T-helper 9 cell (primary cell): ENCODE measurements at places on chromosomes 4 and X.
A peak's percentile ranks its signal among the peaks of the same experiment; 100 is the strongest.

- DNase-seq: no peak
These were observed 199.0 kb downstream of the BANK1 start for GRCh38 chr4:101989551-101989950.

- DNase-seq: no peak
These were observed 13.6 kb upstream of the FREM3 start for GRCh38 chr4:143713955-143714625.

DNA sequence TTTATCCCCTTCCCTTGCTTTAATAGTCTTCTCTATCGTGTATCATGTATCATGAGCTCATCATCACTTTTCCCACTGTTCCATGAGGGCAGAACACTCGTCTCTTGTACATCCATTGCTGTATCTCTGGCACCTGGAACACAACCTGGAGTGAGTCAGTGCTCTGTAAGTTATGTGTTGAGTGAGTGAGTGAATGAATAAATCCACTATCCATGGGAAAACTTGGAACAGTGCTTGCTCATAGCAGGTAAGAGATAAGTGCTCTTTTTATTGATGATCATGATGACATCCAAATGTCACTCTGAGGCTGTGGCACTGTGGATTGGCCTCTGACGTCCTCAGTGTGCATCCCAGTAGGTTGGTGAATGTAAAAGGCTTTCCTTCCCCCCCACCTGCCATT is 4.3 kb downstream of the FGFBP1 start:
- DNase-seq: no peak

DNA sequence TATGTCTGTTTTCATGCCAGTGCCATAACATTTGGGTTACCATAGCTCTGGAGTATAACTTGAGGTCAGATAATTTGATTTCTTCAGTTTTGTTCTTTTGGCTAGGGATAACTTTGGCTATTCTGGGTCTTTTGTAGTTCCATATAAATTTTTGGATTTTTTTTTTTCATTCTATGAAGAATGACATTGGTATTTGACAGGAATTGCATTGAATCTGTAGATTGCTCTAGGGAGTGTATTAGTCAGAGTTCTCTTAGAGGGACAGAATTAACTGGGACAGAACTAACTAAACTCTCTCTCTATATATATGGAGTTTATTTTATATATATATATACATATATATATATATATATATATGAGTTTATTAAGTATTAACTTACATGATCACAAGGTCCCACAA is 32.2 kb upstream of the SLIT2 start:
- DNase-seq: no peak

DNA sequence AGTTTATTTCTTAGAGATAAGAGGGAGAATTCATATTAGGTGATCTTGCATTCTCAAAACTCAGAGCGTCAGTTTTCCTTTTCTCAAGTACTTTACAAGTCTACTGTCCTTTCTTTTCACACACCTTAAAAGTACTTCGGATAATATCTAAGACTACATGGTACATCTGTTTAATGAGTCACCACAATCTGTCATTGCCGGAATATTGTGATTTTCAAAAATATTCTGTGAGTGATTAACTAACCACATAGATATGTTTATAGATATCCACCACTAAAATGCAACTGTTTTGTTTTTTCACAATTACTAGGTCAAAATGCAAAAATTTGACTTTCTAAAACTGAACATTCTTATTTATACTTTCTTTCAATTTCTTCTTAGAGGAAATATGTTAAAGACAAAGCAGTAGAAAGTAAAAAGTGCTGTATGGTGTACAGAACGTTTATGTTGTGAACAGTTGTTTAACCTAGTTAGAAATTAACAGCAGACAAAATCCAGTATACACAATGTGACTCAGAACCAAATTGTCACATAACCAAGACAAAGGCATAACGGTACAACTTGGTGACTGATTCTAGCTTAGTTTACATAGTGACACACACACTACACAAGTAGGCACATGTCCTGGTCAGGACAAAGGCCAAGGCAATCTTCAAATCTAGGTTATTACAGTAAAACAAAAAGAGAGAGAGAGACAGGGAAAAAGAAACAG is 482.9 kb downstream of the NAF1 start:
- DNase-seq: no peak

GRCh38 chrX:73855546-73855945 is 292.5 kb downstream of the CHIC1 start:
- peak; percentile 52 for DNase-seq

GRCh38 chr4:83212041-83212851 is 72.4 kb downstream of the COQ2 start:
- DNase-seq: peak; percentile 26

DNA sequence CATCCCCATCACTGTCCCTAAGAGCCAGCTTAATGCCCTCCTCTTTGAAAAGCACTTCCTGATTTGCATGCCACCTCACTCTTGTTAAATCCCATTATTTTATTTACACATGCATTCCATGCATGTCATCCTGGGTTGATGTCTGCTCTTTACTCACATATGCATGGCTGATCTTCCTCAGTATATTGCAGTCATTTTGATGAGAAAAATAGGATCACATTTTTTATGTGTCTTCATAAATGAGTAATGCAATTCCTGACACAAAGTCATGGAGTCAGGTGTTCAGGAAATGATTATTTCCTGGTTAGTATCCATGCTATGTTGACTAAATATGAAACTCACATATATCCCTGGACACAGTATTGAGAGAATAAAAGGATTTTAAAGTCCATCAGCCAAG is 204.7 kb downstream of the SLIT2 start:
- no peak for DNase-seq

- DNase-seq: no peak
These were observed 179.0 kb downstream of the PTTG2 start for GRCh38 chr4:38139187-38139586.

DNA sequence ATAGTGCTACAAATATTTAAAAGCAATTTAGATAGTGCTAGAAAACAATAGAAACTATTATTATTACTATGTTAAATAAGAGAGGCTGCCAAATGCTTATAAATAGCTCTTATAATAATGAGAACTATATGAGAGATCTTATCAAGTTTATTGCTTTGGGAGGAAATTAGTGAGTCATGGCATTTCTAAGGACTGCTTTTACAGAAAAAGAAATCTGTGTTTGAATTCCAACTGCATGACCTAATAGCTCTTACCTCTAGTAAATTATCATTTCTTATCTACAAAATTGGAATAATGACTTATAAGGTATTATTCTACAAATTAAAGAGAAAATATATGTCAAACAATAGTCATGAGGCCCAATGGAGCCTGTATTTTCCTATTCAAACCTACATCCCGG is 177.2 kb downstream of the GABRG1 start:
- no peak for DNase-seq

- DNase-seq: no peak
These were observed 25.7 kb downstream of the TRPC5 start for GRCh38 chrX:112056886-112057285.

DNA sequence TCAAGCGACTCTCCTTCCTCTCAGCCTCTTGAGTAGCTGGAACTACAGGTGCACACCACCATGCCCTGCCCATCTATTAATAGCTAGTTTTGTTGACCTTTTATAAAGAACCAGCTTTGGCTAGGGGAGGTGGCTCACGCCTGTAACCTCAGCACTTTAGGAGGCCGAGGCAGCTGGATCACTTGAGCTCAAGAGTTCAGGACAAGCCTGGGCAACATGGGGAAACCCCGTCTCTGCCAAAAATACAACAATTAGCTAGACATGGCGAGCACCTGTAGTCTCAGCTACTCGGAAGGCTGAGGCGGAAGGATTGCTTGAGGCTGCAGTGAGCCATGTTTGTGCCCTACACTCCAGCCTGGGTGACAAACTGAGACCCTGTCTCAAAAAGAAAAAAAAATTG is 2.7 kb downstream of the TKTL1 start:
- no peak for DNase-seq

GRCh38 chr4:76997077-76997476 is 47.5 kb downstream of the SEPTIN11 start:
- no peak for DNase-seq

- no peak for DNase-seq
These were observed 21.6 kb downstream of the TEC start for GRCh38 chr4:48247878-48248558.

DNA sequence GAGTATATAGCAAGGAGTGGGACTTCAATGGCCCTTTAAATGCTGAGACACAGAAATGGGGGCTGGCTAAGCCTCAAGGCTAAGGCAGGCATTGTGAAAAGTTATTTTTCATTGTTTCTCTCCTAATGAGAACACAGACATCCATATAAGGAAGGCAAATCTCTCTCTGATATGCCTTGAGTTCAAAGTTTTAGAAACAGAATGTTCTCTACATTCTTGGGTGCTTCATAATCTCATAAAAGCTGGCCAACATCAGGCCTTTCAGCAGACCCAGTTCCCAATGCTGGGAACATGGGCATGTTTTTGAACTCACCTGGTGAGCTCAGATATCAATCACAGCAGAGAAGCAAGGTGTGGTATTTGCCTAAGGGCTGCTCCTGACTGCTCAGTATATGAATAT is 19.4 kb upstream of the RAB40A start:
- DNase-seq: no peak

DNA sequence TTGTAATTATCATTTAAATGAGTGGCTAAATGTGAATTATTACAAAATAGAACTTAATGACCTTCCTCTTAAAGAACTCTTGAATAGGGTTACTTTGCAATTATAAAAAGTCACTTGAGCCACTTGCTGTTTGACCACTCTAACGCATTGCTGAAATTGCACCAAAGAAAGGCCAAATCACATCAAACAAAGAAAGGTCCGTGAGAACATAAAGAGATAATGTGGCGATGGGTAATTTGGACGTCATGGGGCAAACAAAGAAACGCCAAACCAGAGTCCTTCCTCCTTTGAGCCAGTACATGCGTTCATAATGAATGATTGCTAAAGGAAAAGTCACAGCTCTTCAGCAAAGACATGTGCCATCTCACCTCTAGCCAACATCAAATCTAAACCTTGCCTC is 229.8 kb upstream of the STS start:
- DNase-seq: no peak

GRCh38 chr4:152243896-152244595 is 291.8 kb downstream of the FBXW7 start:
- DNase-seq: no peak

- no peak for DNase-seq
These were observed 12.7 kb downstream of the PRSS12 start for GRCh38 chr4:118340109-118340508.

DNA sequence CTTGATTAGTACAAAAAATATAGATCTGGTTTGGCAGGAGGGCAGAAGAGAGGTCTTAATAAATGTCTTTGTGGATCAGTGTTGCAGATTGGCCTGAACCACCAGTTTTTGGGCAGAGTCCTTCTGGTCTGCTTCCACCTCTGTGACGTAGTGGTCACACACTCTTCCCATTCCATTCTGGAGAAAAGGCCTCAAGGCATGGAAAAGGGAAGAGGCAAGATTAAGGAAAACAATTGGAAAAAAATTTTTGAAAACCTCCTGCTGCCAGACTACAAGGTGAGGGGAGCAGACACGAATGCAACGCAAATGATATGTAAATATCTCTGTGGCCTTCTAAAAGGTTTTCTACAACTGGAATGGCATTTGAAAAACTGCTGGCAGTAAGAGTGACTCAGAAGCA is 24.3 kb upstream of the FAM47C start:
- no peak for DNase-seq

GRCh38 chr4:183350317-183351071 is 28.3 kb upstream of the CLDN24 start:
- DNase-seq: no peak

- DNase-seq: no peak
These were observed 2182.9 kb upstream of the TENM3 start for GRCh38 chr4:180060159-180060889.

GRCh38 chr4:80841587-80842281 is 188.8 kb upstream of the BMP3 start:
- DNase-seq: no peak
